NCI-H774 (cell line): ENCODE measurements at places on chromosomes 11 and 22.

DNA sequence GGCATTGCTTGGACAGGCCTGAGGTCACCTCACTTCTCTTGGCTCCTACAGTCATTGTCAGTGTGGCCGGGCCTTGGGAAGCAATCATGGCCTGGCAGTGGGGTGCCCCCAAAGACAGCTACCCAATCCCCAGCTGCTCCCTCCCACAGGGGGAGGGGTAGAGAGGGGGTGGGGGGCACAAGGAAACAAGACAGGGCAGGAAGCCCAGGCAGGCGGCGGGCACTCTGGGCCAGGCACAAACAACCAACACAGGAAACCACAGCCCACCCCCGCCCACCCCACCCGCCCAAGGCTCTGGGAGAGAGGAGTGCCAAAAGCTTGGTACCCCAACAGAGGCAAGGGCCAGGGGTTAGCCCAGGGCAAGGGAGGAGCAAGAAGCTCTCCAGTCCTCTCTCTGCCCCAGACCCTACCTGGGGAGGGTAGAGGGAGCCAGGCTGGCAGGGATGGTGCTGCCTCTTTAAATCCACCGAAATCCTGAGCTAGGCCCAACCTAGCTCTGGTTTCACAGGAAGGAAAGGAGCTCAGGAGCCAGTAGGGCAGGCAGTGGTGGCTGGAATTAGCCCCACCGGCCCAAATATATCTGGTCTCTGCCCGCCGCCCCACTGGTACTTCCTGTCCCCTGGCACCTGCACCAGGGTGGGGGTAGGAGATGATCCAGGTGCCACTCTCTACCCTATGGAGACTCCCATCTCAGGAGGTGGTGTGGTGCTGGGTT lies 12.2 kb downstream of the BCL9L start:
- no peak for DNase-seq

DNA sequence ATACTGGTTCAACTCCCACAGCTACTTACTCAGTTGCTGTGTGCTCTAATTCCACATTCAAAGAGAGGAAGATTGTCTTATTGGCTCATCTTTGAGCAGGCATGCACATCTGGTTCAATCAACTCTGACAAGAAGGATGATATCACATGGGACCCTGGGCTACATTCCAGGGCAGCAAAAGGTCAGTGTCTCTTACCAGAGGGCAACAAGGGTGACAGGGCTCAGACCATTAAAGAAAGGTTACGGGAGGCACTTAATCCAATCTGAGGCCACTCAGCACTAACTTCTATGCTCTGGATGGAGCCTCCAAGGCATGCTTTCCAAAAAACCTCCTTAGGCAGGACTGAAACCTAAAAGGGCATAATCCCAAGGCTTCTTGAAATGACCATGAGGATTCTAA lies 549.4 kb upstream of the API5 start:
- no peak for DNase-seq

- DNase-seq, result no peak
Measured at GRCh38 chr11:9462172-9462799, 1.5 kb downstream of the ZNF143 start.

GRCh38 chr11:31422703-31423102 lies 53.0 kb downstream of the DNAJC24 start:
- peak; percentile 11 for DNase-seq

GRCh38 chr11:63841554-63841953 lies 2.6 kb downstream of the MARK2 start:
- no peak for DNase-seq

DNA sequence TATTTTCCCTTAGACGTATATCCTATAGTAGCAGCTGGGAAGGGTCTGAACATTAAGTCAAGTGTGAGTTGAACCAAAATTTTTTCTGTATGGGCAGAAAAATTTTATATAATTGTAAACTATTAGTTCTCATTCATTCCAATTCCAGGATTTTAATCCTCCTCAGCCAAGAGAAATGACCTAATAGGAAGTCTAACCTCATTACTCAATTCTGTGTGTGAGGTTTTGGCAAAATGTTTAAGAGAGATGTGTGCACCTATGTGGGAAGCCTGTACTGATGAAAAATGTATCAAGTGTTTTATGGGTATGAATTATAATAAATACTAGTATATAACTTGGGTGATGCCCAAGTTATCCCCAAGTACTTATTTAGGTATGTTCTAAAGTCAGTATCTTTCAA lies 311.6 kb upstream of the PITPNB start:
- DNase-seq, result no peak

- no peak for DNase-seq
Measured at GRCh38 chr22:26952004-26952403, 294.6 kb downstream of the MIAT start.

DNA sequence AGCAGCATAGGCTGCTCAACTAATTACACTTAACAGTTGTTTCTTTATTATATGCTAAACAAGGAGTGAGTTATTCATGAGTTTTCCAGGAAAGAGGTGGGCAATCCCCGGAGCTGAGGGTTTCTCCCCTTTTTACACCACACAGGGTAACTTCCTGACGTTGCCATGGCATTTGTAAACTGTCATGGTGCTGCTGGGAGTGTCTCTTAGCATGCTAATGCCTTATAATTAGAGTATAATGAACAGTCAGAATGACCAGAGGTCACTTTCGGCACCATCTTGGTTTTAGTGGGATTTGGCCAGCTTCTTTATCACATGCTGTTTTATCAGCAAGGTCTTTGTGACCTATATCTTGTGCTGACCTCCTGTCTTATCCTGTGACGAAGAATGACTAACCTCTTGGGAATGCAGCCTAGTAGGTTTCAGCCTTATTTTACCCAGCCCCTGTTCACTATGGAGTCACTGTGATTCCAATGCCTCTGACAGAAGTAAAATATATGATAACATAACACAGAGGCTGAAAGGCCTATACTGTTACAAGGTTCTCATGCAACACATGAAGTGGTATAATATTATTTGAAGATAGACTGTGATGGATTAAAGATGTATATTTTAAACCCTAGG lies 41.3 kb upstream of the RDX start:
- DNase-seq, result no peak

DNA sequence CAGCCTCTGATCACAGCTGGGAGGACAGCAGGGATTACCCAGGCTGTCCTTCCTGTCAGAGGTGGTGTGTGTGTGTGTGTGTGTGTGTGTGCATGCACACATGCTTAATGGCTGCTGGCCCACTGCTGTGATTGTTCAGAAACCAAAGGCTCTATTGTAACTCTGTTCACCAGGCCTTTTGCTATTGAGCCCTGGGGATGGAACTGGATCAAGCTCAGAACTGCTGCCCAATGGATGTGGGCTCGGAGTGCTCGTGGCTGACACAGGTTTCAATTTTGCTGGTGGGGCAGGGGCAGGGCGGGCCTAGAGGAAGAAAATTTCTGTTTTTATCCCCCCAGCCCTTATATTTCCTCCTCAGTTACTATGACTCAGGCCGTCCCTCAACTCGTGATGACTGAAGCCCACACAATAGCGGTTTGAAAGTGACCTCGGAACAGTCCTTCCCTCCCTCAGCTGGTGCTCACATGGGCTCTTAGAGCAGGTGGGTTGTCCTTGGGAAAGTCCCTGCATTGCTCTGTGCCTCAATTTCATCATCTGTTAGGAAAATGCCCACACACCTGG lies 359.3 kb downstream of the TENM4 start:
- DNase-seq, result no peak

DNA sequence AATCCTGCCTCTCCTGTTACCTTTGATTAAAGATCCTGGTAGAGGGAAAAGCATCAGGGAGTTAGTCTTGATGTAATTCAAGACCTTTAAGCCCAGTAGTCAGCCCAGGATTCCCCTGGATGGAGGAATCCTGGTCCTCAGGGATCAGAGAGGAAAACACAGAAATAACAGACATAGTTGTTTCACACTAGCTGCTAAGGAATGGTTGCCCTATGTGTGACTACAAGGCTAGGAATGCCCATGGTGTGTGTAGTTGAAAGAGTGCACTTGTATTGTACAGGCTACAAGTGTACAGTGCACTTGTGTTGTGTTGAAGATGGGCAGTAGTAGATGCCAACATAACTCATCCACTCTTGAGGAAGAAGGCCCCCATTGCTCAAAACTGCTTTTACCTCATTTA lies 226.8 kb downstream of the AASDHPPT start:
- DNase-seq, result no peak

GRCh38 chr11:35683728-35684339 lies 21.3 kb downstream of the TRIM44 start:
- no peak for DNase-seq

GRCh38 chr11:106983261-106983660 lies 35.0 kb downstream of the GUCY1A2 start:
- no peak for DNase-seq

GRCh38 chr11:105139669-105140068 lies at the start of gene CARD18:
Gene CARD18 (minus strand): TSS chr11:105139769. CDS start chr11:105139726, 43 bp downstream.
- DNase-seq, result no peak

DNA sequence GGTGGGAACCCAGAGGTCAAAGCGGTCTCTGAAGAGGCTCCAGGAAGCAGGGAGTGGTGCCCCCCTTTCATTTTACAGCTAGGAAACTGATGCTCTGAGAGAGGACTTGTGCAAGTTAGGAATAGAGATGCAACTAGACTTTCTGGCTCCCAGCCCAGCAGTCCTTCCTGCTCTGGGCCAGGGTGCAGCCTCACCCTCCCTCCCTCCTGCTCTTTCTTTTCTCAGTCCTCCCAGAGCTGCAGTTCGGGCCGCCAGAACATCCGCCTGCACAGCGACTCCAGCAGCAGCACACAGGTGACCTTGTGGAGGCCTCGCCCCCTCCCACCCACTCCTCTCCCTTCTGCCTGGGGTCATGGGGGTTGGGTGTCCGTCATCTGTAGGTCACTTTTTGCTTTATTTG lies 51.5 kb downstream of the LHFPL7 start:
- DNase-seq, result no peak

DNA sequence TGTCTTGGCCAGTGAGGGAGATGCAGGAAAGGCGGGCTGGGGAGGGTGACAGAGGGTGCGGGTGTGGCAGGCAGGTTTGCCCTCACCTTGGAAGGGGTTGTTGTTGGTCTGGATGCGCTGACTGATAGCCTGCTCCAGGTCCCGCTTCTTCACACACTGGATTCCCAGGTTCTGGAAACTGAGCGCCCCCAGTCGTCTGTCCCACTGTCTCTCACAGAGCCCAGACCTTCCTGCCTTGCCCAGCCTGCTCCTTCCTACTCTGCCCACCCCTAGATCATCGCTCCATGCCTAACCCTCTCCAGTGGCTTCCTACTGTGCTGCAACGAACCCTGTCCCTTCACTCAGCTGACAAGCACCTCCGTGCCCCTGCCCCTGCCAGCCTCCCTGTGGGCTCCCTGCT lies 2.7 kb downstream of the RELA start:
- no peak for DNase-seq

GRCh38 chr11:96017856-96018255 lies 93.9 kb upstream of the MTMR2 start:
- no peak for DNase-seq

DNA sequence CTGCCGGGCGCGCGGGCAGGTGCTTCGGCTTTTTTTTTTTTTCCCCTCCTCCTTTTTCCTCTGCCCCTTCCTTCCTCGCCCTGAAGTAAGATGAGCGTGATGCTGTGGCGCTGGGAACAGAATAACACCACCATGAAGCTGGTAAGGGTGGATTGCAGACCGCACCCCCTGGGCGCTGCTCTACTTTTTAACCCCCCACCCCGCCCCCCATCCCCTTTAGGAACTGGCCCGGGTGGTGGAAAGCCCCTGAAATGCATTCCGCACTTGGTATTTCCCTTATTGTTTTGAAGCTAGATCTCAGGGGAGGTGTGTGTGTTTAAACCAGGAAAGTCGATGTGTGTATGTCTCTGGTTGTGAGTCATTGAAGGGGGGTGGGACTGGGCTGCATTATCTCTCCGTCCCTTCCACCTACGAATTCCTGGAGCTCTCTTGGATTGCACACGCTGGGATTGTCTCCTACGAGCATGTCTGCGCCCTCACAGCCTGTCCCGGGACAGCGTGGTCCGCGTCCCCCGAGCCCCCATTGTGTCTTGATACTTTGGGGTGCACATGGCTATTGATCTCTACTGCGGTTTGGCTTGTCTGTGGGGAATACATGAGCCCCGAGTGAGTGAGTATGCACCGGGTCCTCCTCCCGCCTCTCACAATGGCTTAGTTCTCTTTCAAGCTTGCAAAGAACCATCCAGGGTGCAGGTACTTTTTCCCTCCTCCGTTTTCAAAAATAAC lies 64.9 kb downstream of the NAV2 start:
- no peak for DNase-seq

DNA sequence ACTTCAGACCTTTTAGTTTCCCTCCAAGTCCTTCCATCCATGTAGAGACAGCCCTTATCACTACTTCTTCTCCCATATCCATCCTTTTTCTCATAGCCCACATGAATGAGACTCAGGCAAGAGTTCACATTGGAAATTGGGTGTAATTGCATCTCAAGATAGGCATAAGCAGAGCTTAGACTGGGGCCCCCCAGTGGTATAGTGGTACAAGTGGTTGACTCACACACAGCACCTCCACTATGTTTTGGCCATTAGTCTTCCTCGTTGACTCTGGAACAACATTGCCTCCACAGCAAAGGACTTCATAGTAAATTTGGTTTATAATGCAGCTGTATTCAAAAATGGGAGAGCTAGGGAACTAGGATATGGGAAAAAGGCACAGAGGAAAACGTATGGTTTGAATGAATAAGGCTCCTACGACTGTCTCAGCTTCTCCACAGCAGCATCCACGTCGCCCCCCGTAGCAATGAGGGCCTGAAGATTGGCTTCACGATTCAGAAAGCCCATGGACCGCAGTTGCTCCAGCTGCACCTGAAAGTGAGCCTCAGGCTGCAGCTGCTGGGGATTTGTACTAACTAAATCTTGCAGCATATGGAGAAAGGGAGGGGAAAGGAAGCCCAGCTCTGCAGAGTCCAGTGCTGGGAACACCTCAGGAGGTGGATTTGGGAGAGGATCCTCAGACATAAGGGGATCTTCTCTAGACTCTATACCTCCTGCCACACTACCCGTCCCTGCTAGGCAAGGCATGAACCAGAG lies 2.4 kb downstream of the UBQLN3 start:
- DNase-seq, result no peak

GRCh38 chr11:37710031-37710430 lies 1112.0 kb upstream of the RAG2 start:
- DNase-seq, result no peak

- peak; percentile 29 for DNase-seq
Measured at GRCh38 chr11:114059984-114060391, 477 bp downstream of the ZBTB16 start.

DNA sequence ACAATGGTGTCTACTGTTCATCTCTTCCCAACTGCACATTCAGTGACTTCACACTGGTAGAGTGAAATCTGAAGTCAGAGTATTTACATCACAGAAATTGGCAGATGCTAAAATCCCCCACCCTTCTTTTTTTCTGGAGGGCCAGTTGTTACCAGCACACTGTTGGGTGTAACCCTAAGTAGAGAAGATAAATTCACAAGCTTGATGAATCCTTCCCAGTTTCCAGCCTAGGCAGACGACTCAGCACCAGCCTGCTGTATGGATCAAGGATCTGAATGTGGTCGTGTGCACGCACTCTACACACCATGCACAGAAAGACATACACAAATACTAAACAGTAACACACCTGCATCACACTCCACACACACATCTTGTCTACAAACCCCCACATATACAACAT lies 46.0 kb downstream of the ARRB1 start:
- no peak for DNase-seq
